ENCODE measurements at places on chromosomes 2 and 18. TPM values are rescaled to one million over a fixed set of nuclear protein-coding genes. Genes with fewer than 3 reads are reported as not detected.

GRCh38 chr18:74429096-74429495 lies 28.0 kb downstream of the DIPK1C start:
- DNase-seq = no peak

DNA sequence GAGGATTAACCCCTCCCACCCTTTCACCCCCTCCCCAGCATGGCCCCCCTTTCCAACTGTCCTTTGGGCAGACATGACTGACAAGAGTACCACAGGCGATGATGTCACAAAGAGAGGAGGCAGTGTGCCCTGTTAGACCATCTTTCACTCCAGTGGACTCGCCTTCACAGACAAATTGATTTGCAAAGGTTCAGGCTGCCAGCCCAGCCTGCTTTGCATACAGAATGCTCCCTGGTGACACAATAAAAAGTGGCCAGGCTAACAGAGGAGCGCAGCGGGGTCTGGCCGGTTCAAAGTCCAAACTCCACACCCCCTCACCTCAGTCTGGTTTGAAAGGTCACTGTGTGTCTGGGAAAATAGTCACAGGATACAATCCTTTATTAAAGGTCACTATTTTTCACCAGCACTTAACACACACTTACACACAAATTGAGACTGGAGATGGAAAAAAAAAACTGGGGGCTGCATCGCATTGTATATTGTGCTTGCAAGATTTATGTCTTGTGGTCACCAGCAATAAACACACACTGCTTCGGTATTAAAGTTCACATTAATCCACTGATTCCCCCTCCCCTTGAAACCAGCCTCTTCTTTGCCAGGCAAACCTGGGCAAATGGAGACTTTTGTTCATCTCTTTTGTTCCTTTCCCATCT lies 236.9 kb downstream of the BCL11A start:
- DNase-seq = no peak

DNA sequence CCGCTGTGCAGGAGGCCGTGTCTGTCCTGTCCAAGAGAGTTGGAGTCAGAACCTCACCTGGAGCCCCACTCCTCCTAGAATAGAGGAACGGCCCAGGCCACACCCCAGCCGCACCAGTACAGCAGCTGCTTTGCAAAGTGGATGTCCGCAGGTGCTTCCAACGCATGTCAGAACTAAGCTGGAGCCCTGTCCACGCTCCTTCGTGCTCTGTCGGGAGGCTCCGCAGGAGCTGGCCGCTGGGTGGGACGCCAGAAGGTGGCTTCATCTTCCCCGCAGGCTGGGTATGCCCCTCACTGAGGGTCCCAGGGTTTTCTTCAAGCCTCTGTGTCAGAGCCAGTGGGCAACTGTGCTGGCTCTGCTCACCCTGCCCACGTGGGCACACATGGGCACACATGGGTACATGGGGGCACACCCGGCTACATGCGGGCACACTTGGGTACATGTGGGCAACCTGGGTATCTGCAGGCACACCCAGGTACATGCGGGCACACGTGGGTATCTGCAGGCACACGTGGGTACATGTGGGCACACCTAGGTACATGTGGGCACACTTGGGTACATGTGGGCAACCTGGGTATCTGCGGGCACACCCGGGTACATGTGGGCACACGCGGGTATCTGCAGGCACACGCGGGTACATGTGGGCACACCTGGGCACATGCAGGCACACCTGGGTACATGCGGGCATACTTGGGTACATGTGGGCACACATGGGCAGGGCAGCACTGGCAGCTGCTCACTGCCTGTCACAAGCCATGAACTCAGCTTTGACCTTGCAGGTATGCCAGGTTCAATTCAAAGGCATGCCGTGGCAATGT lies 67.1 kb upstream of the CTDP1 start:
- peak; percentile 56 for DNase-seq

DNA sequence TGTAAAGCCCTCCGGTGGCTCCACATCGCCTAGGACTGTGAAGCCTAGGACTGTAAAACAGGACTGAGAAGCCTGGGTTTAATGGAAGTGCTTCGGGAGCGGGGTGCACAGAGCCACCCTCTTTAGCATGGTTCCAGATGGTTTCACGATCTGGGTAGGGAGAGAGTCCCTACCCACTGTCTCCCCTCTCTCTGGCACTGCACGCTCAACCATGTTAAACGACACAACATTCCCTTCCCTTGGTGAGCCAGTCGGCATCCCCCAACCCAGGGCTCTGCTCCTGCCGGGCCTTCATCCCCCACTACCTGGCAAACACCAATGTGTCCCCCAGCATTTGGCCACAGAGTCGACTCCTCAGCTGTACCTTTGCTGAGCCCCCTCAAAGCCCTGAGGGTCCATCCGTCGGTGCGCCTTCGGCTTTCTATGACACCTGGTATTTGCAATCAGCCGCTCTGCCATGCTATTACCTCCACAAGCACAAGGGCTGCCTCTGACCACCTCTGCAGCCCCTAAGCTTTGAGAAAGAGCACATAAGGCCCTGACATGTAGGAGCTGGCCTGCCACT lies 1.1 kb downstream of the COPS9 start:
- DNase-seq = peak; percentile 68

GRCh38 chr2:214264171-214264570 lies 146.7 kb upstream of the VWC2L start:
- DNase-seq = no peak

GRCh38 chr18:37289423-37289822 lies 276.2 kb downstream of the CELF4 start:
- no peak for DNase-seq

DNA sequence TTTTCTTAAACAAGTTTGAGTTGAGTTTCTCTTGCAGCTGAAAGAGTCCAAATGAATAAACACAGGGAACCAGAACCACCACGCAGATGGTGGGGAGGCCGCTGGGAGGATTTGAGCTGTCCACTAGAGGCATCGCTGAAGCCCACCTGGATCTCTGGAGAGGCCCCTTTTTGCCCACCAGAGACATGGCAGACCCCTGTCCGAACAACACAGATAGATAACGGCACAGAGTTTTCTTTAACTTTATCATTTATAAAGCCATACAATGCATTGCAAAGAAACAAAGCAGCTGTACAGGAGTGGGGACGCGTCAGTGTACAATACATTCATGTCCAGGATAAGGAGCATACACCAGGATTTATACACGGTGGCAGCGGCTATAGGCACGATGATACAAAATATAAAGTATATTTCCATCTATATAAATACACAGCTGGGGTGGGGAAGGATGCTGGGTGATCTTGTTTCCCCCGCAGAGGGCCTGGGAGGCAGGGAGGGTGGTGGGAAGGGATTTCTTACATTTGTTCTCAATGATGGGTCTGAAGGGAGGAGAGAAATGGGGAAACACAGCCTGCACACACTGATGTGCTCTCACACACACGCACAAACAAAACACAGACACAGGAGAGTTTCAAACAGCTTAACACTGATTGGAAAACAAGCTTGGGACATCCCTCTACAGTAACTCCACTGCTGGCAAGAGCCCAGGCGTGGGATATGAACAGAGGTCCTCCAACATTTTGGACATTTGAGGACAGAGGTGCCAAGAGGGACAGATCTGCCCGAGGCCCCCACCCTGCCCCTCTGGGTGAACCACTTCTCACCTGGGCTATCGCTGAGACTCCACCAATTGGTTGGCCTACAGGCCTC lies 203.0 kb downstream of the TNS1 start:
- no peak for DNase-seq

- DNase-seq = no peak
Observed at GRCh38 chr2:195322324-195322723, 334.7 kb upstream of the SLC39A10 start.

- DNase-seq = no peak
Observed at GRCh38 chr18:75143851-75144250, 65.1 kb downstream of the PTGR3 start.

GRCh38 chr2:70991742-70992141 lies 2.9 kb downstream of the TEX261 start:
- DNase-seq = peak; percentile 38

GRCh38 chr18:3985664-3986063 lies 469.4 kb downstream of the DLGAP1 start:
- DNase-seq = no peak

Gene DCAF17
- polyA plus RNA-seq = 5.1 TPM

Gene DLX1
- 0.16 TPM for polyA plus RNA-seq

Gene PSMA8
- polyA plus RNA-seq = 1.4 TPM

Gene SERPINB3
- 0.09 TPM for polyA plus RNA-seq

Gene MC2R
- not detected for polyA plus RNA-seq

Gene MEP1B
- not detected for polyA plus RNA-seq
